Vagina (tissue), 2 donors: ENCODE measurements at places on chromosomes 1 and 21.

- DNase-seq = no peak
Measured at GRCh38 chr1:60825593-60825992, 256.8 kb upstream of the NFIA start.

DNA sequence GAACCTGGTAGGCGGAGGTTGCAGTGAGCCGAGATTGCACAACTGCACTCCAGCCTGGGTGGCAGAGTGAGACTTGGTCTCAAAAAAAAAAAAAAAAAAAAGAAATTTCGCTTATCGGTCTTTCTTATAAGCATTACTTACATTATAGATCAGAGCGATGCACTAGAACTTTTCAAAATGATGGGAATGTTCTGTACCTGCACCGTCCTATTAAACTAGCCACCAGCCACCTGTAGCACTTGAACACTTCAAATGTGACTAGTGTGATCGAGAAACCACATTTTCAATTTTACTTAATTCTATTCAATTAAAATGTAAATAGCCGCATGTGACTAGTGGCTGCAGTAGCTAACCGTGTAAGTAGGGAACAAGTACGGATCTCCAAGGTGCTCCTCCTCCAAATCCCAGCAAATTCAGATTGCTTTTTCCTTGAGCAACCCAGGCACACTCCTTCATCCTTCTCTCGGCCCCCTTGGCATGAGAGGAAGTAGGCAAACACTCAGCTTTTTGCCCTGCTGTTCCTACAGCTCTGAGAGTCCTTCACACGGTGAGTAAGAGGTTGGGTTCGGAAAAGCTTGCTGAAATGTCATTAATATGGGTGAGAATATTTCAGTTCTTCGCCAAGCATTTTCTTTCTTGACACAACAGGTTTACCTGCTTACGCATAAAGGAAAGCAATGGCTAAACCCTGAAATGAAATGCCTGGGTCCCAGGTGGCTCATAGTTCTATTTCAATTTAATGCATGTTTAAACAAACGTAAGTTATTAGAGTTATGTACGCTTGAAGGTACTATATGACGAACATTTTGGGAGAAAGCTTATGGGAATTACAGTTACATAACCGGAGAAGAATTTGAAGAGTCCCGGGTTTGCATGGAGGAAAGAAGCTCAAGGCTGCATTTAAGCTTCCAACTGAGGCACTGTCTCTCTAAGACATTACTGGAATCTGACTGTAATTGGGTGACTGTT is 69.5 kb upstream of the HUNK start:
- DNase-seq = no peak

- DNase-seq = no peak
Measured at GRCh38 chr1:48552420-48552819, 80.4 kb upstream of the SPATA6 start.

GRCh38 chr21:31732597-31733550 is 956 bp upstream of the SCAF4 start:
- no peak for DNase-seq

GRCh38 chr1:115412733-115413132 is 74.7 kb upstream of the NGF start:
- DNase-seq = no peak

DNA sequence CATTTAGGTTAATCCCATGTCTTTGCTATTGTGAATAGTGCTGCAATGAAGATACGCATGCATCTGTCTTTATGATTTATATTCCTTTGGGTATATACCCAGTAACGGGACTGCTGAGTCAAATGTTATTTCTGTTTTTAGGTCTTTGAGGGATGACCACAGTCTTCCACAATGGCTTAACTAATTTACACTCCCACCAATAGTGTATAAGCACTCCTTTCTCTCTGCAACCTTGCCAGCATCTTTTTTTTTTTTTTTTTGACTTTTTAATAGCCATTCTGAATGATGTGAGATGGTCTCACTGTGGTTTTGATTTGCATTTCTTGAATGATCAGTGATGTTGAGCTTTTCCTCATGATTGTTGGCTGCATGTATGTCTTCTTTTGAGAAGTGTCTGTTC is 33.5 kb downstream of the ASH1L start:
- no peak for DNase-seq

DNA sequence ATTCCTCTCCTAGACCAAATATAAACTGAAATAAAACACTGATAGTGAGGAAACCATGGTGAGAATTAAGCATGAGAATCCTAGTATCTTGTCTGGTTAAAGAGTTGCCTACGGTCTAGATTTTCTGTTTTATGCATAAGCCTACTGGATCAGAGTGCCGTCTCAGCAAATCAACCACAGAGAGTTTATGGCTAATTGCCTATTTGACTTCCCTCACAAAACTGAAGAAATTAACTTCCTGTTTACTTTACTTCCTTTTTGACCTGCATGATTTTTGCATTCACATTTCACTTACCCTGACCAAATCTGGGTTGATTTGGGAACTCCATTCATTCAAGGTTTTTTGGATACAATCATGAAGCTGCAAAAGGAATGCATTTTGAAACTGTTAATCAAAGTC is 5.0 kb downstream of the GCLM start:
- no peak for DNase-seq

DNA sequence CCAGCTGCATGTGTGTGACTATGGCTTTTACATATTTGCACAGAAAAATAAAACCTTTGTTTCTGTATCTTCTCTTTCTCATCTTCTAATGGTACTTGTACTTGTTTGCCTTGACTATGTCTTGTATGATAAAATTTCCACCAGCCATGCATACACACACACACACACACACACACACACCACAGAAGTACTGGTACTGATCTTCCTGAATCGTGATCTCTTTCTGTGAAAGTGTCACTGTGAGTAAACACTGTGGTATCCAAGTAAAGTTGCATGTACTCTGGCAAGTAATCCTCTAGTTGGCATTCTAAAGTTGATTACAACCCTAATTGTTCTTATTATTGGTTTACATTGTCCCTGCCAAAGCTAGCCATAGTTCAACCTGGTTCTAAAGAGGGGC is 176.7 kb downstream of the CRB1 start:
- DNase-seq = no peak

GRCh38 chr1:174726167-174726879 is 273.4 kb upstream of the CACYBP start:
- no peak for DNase-seq

DNA sequence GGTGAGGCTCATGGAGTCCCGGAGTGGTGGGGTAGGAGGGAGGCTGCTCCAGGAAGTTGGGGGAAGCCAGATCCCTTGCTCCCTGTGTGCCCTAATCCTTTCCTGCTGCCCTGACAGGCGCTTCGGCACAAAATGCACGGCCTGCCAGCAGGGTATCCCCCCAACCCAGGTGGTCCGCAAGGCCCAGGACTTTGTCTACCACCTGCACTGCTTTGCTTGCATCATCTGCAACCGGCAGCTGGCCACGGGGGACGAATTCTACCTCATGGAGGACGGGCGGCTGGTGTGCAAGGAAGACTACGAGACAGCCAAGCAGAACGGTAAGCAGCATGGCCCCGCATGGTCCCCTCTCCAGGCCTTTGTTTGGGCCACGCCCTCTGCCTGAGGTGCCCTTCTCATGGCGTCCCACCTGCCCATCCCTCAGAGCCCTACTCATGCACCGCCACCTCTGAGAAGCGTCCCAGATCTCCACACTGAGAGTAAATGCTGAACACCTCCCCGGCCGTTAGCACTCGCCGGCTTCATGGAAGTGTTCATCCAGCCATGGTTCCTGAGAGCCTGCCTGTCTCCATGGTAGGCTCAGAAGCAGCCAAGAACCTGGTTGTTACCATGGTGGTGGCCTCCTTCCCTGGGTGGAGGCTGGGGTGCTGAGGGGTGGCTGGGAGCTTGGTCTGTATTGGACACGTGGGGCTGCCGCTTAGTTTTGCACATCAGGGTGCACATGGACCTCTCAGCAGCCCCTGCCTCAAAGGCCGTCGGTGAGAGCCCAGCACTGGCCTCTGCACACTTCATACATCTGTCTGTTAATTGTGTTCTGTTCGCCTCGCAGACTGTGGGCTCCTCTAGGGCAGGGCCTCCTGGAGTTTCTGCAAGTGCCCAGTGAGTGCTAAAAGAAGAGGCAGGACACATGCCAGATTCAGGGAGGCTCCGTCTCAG is 36.5 kb downstream of the LHX4 start:
- DNase-seq = no peak

- DNase-seq = no peak
Measured at GRCh38 chr21:45788637-45789506, 145.3 kb downstream of the PCBP3 start.

DNA sequence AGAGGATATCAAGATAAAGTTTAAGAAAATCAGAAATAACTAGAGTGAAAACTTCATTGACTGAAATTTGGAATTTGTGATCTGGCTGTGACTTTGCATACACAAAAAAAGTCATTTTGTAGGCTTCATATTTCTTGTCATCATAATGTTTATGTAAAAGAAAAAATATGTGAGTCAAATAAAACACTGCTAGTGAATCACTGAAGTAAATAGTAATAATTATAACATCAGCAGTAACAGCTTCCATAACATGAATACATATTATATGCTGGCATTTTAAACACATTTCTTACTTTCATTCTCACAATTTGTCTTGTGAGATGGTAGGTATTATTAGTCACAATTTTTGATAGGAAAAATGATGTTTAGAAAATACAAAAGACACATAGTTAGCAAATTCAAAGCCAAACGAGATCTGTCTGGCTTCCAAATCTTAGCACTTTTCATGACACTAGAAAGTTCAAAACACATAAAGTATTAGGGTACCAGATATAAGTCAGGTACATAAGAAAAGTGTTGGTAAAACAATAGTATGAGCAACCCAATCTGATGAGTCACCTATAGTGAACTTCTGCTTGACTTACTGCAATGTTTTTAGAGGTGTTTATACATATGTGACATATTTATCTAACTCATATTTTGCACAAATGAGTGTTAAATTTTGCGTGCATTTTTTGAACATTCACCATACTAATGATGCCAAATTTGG is 241.0 kb upstream of the SNX7 start:
- no peak for DNase-seq

GRCh38 chr1:43348343-43348808 is 10.4 kb upstream of the CDC20 start:
- no peak for DNase-seq

DNA sequence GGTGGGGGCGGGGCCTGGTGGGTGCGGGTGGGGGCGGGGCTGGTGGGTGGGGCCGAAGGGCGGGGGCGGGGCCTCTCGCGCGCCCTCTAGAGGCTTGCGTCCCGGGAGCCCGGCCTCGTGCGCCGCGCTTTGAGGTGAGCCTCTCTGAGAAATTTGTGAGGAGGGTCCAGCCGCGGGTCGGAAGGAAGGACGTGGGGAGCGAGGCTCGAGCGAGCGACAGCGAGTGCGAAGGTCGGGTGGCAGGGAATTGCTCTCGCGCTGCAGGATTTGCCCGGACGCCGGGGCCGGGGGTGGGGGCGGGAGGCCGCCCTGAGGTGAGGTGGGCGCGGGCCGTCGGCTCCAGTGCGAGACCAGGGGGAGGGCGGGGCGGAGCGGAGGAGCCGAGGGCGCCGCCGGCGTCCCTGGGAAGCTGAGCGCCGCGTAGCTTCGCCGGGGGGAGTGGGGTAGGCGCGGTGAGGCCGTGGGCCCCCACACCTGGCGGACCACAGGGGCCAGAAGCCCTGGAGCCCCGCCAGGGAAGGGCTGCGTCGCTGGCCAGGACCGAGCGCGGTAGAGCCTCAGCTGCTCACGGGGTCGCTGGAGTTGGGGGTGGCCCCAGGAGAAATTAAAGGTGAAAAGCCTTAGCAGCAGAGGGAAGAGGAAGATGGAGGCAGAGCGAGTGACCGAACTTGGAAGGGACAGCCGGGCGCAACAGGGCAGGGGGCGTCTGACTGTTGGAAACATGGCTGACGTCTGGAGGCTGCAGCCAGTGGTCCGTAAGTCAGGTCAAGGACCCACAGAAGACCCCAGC is 754 bp upstream of the LSS start:
- no peak for DNase-seq

- DNase-seq = no peak
Measured at GRCh38 chr1:86692641-86693040, 11.7 kb upstream of the SH3GLB1 start.

GRCh38 chr1:66445492-66446181 is 88.3 kb upstream of the SGIP1 start:
- DNase-seq = no peak

DNA sequence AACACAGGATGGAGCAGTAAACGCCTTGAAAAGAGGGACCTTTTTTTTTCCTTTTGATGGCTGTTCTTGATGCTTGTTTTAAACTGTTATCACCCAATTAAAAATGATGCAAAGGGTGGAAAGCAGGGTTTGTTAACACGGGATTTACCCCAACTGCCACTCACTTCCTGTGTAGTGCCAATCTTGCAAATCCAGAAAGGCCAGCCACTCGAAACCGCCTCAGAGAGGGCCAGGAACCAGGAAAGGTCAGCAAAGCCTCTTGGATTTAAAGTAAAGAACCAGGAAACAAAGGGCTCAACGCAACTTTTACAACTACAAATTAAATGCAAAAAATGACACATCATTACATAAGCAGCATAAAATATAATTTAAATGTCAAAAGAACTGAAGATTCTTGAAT is 347.4 kb downstream of the PDE4B start:
- DNase-seq = no peak

DNA sequence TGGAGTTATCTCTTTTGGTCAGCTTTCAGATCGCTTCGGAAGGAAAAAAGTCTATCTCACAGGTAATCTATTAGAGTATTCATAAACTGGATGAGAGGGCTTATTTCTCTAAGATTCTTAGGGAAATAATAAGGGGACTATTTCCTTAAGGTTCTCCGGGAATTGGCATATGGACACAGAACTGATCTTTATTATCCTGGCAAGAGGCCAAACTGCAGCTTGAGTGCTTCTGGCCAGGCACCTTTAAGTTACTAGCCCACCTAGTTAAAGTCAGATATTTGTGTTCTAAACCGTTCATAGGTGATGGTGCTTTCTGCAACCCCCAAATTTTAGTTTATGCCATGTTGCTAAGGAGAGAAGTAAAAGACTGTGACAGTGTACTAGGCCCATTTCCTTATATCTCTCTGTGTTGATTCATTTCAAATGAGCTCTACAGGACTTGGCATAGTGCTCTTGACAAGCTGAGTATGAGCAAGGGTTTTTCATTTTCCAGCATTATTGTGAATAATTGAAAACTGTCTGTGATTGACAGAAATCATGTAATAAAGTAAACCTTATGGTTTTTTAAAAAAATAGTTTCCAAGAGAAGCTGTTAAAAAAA is 43.4 kb downstream of the SLC22A15 start:
- no peak for DNase-seq
